Ovary (tissue), 10 donors: ENCODE measurements at places on chromosomes 13 and 19.

- DNase-seq: no peak
Observed at GRCh38 chr13:75102001-75102716, 379.8 kb downstream of the TBC1D4 start.

- DNase-seq: no peak
Observed at GRCh38 chr19:47623921-47624391, 15.0 kb downstream of the BICRA start.

DNA sequence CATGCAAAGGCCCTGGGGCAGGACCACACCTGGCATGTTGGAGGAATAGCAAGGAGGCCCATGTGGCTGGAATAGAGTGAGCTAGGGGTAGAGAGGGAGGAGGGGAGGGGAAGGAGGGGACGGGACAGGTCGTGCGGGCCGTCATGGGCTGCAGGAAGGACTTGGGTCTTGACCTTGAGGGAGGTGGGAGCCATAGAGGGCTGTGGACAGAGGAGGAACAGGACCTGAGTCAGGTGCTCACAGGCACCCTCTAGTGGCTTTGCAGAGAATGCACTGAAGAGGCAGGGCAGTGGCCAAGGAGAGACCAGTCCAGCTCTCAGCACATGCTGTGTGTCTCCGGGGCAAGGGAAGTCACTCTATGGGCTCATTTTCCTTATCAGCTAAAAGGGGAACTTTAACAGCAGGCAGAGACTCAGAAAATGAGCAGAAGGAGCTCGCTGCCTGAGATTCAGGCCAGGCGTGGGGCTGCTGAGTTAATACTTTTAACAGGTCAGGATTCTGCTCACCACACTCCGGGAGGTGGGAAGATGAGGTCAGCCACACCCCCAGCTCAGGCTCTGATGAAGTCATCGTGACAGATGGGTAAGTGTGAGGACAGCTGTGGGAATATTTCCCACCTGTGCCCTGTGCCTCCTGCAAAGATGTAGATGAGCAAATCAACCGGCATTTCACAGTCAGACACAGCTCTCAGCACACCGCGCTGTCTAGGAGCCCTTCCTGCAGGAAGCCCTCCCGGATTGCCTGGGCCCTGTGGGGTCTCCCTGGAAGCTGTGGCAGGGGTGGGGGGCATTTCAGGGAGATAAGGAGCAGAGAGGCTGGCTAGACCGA, 6.0 kb upstream of the TNFAIP8L1 start:
- no peak for DNase-seq

- DNase-seq: no peak
Observed at GRCh38 chr13:24929196-24929595, 165.2 kb downstream of the RNF17 start.

- DNase-seq: no peak
Observed at GRCh38 chr13:49407936-49408335, 35.9 kb downstream of the CAB39L start.

DNA sequence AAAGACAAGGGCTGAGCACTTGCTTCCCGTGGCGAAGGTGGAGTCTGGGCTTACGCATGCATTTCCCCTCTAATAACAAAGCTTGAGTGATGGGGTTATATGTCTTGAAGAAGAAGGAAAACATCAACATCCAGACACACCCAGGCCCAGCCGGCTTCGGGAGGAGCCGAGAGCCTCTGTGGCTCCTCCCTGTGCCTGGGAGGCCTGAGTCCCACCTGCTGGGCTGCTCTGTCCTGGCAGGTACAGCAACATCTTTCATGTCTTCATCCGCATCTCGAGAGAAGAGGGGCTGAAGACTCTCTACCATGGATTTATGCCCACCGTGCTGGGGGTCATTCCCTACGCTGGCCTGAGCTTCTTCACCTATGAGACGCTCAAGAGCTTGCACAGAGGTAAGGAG, 30.6 kb downstream of the TMEM161A start:
- DNase-seq: no peak

DNA sequence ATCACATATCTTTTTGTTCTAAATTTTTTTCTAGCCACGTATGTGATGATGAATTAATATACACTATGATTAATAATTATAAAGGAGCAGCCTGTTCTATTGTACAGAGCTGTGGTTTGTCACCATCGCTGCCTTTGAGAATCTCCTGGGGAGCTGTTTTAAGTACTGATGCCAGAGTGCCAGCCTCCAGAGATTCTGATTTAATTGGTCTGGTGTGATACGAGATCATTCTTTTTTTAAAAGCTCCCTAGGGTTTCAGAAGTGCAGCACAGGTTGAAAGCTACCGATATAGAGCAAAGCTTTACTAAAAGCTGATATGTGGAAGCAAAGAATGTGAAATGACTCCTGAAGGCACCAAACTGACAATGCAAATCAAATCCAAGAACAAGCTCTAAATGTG, 314.7 kb downstream of the ITGBL1 start:
- no peak for DNase-seq

DNA sequence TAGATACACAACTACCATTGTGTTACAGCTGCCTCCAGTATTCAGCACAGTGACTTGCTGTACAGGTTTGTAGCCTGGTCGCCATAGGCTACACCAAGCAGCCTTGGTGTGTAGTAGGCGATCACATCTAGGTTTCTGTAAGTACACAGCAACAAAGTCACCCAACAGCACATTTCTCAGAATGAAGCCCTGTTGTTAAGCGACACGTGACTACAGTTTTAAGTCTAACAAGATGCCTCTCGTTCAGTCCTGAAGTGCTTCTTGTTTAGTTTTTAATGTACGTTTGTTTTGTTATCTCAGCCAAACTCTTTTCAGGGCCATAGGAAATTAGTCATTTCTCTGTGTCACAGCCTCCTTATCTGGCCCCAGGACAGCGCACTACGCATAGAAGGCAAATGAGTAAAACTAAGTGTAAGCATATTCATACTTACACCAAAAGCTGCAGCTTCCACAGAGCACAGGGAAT, 50.0 kb upstream of the GPR183 start:
- DNase-seq: no peak

- no peak for DNase-seq
Observed at GRCh38 chr13:112062571-112063570, 4.1 kb upstream of the SOX1 start.

GRCh38 chr13:111112196-111112595, 2.9 kb upstream of the ARHGEF7 start:
- no peak for DNase-seq

- no peak for DNase-seq
Observed at GRCh38 chr19:46719629-46720502, 3.0 kb upstream of the PRKD2 start.

DNA sequence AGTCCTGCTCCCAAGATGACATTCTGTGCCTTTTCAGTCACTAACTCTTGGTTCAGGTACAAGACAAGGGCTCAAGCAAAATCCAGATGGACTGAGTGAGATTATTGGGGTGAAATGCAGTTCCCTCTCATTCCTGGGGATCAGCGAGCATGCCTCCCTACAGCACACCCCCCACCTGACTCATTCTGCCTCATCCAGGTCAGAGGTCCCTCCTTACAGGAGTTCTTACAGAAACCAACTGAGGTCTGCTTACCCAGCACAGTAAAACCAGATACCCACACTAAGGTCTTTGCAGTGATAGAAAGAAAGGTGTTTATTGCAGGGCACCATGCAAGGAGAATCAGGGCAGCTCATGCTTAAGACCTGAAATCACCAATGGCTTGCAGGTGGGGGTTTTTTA, 21.6 kb upstream of the MRI1 start:
- DNase-seq: no peak

- no peak for DNase-seq
Observed at GRCh38 chr13:101970341-101970740, 431.5 kb downstream of the FGF14 start.

DNA sequence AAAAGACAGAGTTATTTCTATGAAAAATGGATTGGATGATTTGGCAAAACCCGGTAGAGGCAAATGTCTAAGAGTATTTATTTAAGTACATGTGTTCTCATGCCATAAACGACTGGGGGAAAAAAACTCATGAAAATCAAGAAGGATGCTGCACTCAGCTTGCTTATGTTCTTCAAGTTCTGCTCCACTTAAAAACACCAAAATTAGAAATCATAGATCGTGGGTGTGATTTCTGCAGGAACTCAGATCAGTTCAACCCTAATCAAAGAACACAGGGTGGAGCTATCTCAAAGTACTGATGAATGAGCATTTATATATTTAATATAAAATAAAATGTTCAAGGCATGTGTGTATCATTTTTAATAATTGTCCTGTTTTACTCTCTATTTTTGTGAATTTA, 103.8 kb downstream of the FGF14 start:
- no peak for DNase-seq

- DNase-seq: no peak
Observed at GRCh38 chr13:20356444-20356843, 124.3 kb upstream of the GJB6 start.

DNA sequence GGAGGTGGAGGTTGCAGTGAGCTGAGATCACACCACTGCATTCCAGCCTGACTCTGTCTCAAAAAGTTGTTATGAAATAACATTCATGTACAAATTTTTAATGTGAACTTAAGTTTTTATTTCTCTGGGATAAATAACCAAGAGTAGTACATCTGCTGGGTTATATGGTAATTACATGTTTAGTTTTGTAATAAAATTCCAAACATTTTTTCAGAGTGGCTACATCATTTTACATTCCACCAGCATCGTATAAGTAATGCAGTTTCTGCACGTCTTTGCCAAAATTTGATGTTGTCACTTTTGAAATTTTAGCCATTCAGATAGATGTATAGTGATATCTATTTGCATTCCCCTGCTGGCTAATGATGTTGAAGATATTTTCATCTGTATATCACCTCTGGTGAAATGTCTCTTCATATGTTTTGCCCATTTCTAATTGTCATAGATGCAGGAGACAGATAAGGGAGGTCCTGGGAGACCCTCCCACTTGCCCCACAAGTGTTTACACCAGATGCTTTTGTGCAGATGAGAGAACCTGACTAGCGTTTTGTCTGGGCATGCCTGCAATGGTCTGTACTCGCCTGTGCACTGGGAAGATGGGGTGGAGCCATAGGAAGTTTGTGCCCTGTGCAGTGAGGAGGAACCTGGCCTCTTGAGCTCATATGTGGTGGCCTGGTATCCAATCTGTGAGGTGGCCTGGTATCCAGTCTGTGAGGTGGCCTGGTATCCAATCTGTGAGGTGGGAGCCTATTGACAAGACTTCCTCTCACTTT, 12.7 kb upstream of the KBTBD6 start:
- DNase-seq: no peak

GRCh38 chr13:112342841-112343361, 33.3 kb upstream of the SPACA7 start:
- DNase-seq: no peak

GRCh38 chr13:39494006-39494405, 109.0 kb downstream of the LHFPL6 start:
- DNase-seq: no peak

DNA sequence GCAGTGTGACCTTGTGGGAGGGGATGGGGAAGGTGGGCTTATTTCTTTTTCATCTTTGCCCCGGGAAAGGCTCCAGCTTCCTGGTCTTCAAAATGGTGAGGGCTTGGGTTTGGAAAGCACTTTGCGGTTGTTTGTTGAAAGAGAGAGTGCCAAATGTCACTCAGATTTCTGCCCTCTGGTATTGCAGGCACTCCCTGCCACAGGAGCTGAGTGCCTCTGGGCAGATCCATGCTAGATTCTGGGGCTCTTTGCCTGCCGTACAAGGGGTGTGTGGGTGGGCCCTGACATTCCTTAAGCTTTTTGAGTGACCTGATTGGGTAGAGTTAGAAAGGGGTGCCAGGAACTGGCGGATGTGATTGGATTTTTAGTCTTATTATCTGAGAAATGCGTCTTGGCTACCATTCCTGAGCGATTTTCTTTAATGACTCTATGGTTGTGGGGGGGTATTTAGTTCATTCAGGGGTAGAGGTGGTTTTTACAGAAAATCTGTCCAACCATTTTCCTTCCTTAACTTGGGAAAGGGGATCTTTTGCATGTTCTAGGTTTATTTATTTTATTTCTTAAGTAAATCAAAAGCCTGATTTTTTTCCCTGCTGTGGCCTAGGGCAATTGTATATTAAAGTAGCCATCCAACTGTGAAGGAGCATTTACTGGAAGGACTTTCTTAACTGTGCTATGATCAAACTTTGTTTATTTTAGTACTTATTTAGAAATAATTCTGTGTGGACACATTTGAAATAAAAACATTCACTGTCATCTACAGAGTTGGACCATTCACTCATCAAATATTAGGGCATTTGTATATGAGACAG, 3.2 kb downstream of the ARHGAP35 start:
- no peak for DNase-seq

DNA sequence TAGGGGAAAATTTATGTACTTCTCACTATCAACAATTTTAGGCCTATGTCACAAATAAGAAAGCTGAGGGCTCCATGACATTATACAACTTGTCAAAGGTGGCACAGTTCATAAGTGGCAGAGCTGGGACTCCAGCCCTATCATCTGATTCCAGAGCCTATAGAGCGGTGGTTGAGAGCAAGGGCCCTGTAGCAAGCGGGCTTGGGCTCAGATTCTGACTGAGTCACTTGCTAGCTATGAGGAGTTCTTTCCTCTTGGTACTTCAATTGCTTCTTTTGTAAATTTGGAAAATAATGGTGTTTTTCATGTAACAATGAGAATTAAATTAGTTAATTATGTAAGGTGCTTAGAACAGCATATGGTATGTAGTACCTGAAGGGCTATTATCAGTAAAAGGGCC, 28.7 kb upstream of the FAM216B start:
- DNase-seq: no peak

- DNase-seq: peak; percentile 61
Observed at GRCh38 chr19:11278670-11279069, 16.3 kb upstream of the DOCK6 start.

DNA sequence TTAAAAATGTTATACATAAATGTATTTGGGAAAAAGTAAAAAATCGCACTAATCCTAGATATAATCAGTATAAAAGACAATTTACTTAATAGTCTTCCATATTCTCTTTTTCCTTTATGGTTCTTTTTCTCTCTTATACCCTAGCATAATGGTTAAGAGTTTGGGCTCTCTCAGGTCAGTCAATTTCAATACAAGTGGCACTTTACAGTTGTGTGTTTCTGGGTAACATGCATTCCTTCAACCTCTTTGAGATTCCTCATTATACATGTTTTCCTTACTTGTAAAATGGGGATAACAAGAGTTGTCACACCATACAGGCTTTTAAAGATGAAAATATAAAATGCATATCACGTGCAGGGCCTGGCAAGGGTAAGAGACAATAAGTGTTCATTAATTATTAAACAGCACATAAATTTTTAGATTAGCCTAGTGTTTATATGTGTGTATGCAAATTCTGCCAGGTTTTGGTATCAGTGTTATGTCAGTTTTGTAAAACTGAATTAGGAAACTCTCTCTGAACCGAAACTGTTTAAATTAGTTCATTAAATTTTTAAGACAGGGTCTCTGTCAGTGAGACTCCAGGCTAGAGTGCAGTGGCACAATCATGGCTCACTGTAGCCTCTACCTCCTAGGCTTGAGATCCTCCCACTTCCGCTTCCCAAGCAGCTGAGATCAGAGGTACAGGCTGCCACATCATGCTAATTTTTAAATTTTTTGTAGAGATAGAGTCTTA, 49.8 kb downstream of the ELF1 start:
- no peak for DNase-seq
